Kidney (tissue), 22 donors: ENCODE measurements at places on chromosomes 6 and 20. TPM values are rescaled to one million over a fixed set of nuclear protein-coding genes. Genes with fewer than 3 reads are reported as not detected.

Gene PRKN
- 8.6 TPM for polyA plus RNA-seq

Gene C6orf132
- polyA plus RNA-seq = 5.6 TPM

Gene KIF13A
- 12.6 TPM for polyA plus RNA-seq

Gene CENPW
- polyA plus RNA-seq = 2.6 TPM

Gene JAG1
- 18.0 TPM for polyA plus RNA-seq

Gene PLCB1
- polyA plus RNA-seq = 9.4 TPM

Gene LKAAEAR1
- not detected for polyA plus RNA-seq
